ENCODE measurements at places on chromosomes 2 and 18. TPM values are rescaled to one million over a fixed set of nuclear protein-coding genes. Genes with fewer than 3 reads are reported as not detected.

The C1GALT1C1L gene
- total RNA-seq, result not detected

The GBX2 gene
- total RNA-seq, result not detected

The ELOA2 gene
- not detected for total RNA-seq

The ACTG2 gene
- not detected for total RNA-seq

Measured in tracheal epithelial cell (primary cell).